ENCODE measurements at places on chromosomes 3 and 15.

GRCh38 chr15:75140080-75140879 is 61.4 kb upstream of the C15orf39 start:
- DNase-seq = no peak

- no peak for DNase-seq
Observed at GRCh38 chr3:66394019-66394752, 106.6 kb downstream of the LRIG1 start.

GRCh38 chr3:147420353-147421183 is 11.4 kb downstream of the ZIC1 start:
- no peak for DNase-seq

DNA sequence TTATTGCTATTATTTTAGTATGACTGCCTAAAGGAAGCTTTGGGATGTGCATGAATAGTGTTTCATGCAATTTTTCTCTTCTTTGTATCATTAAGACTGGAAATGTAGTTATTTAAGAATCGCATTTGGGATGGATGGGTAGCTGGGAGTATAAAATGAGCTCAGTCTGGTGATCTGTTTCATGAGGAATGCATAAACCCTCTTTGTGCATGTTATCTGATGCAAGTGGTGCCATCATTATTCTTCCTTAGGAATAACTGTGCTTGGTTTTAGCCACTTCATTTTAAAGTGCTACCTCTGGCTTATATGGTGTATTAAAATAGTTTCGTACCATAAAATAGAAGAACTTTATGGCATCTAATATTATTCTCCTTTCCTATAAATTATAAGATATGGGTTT is 535.6 kb downstream of the GRM7 start:
- DNase-seq = no peak

GRCh38 chr15:50820808-50821382 is 55.4 kb upstream of the SPPL2A start:
- DNase-seq = no peak

DNA sequence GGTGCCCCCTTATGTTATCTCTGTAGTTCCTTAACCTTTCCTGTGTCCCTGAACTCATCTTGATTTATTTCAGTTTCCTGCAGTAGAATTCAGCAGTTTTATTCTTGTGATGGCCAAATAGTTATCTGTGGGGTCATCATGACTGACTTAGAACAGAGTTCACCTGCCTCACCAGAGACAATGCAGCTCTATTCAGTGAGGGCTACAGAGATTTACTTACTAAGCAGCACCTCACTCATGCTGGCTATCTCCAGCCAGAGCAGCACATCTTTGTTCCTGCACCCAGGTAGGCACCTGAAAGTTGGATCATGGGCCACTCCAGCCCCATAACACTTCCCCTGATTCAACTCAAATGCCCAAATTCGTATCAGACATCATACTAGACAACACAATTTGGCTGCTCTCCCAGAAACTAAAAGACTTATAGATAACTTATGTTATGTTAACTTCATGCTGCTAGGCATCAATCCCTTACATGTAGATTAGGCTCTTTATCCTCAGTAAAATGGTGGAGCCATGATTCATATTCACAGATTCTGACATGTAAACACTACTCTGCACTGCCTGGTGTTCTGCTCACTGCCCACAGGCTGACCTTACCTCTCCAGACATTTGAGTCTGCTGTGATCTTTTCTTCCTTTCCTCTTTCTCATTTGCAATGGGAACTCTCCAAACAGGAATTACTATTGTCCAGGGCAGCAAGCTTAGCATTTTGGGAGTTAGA is 9.3 kb upstream of the GOLGB1 start:
- DNase-seq = no peak

DNA sequence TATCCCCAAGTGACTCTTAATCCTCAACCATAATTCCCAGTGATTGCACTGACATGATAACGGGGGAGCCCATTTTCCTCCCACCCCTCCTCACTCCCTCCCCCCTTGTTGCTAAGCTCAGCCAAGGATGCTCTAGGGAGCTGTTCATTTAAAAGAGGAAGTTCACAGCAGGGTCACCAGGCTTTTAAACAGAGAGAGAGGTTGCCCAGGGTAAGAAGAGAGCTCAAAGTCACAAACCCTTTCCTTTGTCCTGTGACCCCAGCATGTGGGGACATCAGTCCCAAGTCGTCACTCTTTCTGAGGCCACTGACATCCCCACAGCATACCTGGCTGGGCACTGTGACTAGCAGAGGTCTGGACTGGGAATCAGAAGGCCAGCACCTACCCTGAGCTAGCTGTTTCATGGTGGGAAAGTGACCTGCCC is 144.1 kb downstream of the RORA start:
- DNase-seq = no peak

DNA sequence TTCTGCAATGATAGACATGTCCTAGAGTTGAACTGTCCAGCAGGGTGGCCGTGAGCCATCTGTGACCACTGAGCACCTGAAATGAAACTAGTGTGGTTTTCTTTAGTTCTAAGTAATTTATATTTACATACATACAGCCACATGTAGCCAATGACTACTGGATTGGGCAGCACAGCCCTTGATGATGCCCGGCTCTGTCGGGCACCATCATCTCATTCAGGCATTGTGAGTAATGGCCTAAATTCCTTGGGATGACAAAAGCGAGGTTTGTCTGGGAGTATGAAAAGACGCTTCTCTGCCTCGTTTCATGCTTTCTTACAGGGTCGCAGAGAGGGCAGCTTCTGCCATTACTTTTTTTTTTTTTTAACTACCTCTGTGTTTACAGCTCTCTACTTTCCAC is 251.9 kb upstream of the HES1 start:
- no peak for DNase-seq

DNA sequence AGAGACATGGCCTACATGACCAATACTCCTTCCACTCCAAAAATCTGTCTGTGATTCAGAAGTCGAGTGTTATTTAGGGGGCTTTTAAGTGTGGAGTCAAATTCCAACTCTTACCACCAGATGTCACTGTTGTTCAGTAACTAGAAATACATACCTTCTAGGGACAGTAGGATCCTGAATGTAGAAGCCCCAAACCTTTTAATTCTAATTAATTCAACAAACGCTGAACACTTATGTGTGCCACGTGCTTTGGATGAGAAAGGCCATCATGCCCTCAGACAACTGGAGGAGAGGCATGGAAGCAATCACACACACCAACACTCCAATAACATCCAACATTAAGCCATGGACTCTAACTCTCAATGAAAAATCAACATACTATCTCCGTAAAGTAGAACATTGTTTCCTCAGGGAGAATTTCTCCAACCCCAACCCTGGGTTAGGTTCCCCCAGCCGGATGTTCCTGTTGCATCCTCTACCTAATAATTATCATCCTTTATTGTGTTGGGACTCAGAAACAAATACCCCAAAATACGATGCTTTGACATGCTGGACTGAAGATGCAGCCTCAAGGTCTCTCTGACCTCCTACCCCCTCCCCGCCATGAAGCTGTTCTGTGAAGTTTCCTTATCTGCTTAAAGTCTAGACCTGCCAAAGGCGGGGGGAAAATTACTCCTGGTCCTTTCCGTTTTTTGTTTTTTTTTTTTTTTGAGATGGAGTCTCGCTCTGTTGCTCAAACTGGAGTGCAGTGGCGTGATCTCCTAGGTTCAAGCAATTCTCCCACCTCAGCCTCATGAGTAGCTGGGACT is 8.0 kb upstream of the CCDC13 start:
- DNase-seq = peak; percentile 69

- no peak for DNase-seq
Observed at GRCh38 chr15:76333720-76334437, 2.7 kb upstream of the ISL2 start.

GRCh38 chr3:124064050-124064449 is 72.1 kb upstream of the ROPN1 start:
- no peak for DNase-seq

DNA sequence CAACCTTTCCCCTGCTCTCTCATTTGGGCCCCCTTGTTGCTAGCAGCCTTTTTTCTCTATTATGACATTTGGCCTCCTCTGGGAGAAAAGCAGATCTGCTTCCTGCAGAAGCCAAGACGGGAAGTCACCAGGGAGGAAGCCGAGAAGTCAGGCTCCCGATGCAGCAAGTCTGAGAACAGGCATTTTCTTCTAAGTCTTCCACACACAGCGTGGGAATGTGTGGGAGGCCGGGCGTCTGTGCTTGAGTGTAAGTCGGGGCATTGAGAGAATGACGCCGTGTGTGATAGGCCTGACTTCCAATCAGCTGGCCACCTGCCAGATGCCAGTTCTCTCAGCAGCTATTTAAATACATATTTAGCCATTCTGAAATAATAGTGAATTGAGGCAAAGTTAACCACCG is 75.8 kb upstream of the FAM98B start:
- no peak for DNase-seq

GRCh38 chr15:40354408-40355171 is 3.4 kb upstream of the DISP2 start:
- DNase-seq = no peak

- DNase-seq = peak; percentile 29
Observed at GRCh38 chr15:42364529-42364928, 5.2 kb downstream of the CAPN3 start.

DNA sequence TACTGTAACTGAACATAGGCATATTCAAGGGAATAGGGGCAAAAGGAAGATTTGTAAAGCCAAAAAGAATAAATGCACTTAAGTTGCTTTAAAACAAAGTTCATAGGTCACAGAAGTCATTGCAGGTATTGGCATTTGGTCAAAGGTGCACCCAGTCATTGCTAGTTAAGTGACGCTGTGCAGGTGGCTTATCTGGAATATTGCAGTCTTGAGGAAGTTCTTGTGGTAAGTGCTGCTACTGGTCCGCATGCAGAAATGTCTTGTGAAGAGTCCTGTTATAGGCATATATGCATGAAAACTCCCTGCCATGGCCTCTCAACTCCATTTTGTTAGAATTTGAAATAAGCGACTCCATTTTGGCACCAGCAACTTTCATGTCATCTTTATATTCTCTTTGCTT is 293.1 kb downstream of the GBE1 start:
- DNase-seq = no peak

DNA sequence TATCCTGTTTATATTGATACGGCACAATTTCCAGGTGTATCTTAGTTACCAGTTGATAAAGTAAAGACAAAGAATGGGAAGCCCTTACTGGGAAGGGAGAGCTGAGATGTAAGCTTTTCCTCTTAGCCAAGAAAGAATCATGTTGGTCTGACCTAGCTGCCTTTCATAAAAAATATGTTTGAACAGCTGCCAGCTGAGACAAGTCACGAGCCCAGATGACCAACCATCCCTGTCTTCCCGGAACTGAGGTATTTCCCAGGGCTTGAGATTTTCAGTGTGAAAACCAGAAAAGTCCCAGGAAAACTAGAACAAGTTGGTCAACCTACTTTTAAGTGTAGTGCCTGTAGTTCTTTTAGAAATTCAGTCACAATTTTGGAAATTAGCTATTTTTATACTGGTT is 3.6 kb upstream of the MYH15 start:
- no peak for DNase-seq

DNA sequence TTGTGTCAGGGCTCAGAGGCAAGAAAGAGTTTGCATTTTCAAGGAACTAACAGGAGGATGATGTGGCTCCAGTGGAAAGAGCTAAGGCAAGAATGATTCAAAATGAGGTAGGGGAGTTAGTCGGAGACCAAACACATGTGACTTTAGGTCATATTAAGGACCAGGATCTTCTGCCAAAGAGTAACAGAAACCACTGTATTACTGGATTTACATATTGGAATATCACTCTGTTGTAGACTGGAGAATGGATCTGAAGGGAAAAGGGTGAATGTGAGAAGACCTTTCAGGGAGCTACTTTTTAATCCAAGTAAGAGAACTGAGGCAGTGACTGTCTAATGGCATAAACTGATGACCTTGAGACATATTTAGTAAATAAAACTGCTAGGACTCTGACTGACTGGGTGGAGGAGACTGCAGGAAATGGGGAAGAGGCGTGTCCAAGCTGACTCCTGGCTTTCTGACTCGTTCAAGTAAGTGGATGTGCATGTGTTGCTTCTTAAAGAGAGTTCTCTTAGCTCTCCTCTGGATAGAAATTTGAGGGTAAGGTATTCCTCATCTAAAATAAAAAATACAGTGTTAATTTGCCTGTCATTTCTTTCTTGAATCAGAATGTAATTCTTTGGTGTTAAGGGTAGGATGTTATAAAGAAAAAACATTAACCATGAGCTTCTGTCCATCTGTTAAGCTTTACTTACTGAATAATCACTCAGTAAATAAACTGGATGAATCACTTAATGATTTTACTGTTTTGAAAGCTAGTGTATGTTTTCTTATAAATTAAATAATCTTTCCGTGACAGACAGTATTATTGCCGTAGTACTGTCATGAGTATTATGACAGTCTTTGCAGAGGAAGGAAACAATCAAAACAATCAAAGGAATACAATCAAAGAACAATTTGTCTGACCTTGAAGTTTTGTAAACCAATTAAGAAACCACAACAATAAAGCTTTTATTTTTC is 58.3 kb upstream of the CFAP20DC start:
- DNase-seq = no peak

- peak; percentile 54 for DNase-seq
Observed at GRCh38 chr3:98022978-98023820, 11.9 kb downstream of the GABRR3 start.

- DNase-seq = no peak
Observed at GRCh38 chr15:90520365-90520764, 9.4 kb upstream of the CRTC3 start.

- DNase-seq = no peak
Observed at GRCh38 chr3:130960139-130960795, 66.4 kb downstream of the ASTE1 start.

GRCh38 chr15:92059036-92059970 is 205.8 kb downstream of the SLCO3A1 start:
- no peak for DNase-seq

DNA sequence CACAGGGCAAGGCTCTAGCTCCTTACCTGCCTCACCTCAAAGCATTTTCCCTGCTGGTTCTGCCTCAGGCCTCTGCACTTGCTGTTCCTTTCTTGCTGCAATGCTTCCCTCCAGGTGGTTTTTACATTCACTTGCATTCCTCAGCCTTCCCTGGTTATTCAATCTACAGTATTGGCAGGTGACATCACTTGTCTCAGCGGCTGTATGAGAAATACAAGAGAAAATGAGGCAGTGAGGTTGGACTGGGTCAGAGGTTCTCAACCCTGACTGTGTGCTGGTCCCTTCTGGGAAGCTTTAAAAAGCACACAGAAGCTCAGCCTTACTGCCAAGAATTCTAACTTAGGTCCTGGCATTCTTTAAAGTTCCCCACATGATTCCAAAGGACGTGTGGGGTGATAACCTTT is 26.7 kb downstream of the SIAH2 start:
- DNase-seq = no peak

- no peak for DNase-seq
Observed at GRCh38 chr3:129412542-129413198, 15.8 kb downstream of the EFCAB12 start.

GRCh38 chr15:62483814-62484213 is 318.7 kb upstream of the C2CD4B start:
- DNase-seq = no peak

DNA sequence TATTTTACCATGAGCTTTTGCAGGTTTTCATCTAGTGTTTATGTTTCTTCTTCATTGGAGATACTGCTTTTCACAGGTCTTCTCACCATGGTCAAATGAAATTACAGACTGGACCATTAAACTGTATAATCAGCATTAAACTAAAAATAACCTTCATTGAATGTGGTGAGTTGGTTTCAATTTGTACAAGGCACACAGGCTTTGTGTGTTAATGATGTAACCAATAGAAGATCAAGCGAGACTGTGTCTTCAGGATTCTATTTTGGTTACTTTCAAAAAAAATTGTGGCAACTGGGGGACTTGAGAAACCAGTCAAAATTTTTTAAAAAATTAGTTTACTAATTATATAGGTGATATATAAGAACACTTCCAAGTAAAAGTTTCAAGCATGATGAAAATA is 54.3 kb upstream of the GCSAM start:
- no peak for DNase-seq

All from glomerular endothelial cell (primary cell).